ENCODE measurements at places on chromosomes 6 and 20.

DNA sequence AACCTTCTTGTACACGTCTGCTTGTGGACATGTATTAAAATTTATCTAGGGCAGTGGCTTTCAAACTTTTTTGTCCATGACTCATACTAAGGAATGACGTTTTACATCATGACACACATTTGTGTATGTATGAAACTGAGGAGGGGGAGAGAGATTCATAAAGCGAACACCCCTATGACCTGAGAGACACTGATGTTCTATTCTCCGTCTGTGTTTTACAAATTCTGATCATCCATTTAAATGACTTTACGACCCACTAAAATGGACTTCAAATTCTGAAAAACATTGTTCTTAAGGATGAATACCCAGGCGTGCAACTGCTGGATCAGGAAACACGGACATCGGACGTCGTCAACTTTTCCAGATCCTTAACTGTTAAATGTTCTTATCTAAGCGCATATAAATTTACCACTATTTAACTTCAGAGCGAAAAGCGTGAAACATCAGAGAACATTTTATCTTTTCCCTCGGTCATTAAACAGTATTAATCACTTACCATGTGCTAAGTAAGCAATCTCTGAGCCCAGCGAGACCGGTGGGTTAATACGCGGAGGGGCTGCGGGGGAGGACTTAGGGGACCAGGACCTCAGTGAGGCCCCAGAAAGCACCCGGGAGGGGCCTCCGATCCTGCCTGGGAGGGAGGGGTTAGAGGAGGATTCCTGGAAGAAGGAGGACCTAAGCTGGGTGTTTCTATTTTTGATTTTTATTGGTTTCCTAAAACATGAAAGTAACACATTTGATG lies 1.2 kb downstream of the PLAGL1 start:
- DNase-seq = peak; percentile 16

DNA sequence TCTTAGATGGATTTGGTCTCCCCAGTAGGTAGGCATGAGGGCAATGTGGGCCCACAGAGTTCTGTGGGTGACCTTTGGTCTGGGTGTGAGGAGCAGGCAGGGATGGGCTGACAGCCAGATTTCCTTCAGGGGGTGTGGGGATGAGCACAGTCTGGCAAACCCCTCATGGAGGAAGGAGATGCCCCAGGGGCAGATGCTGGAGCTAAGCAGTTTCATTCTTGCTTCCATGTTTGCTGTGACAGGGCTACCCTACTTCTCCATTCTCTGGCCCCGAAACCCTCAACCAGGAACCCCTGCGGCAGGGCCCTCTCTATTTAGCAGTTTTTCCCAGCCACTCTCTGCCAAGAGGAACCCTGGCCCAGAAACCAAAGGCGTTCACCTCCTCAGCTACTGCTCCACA lies 40.4 kb downstream of the GCLC start:
- DNase-seq = no peak

- no peak for DNase-seq
Observed at GRCh38 chr20:58978351-58979190, 2.5 kb upstream of the NELFCD start.

- DNase-seq = no peak
Observed at GRCh38 chr6:31791324-31792089, 4.0 kb downstream of the VARS1 start.

GRCh38 chr20:46749147-46749546 lies 39.7 kb downstream of the SLC2A10 start:
- DNase-seq = no peak

GRCh38 chr6:129567374-129567773 lies 142.6 kb downstream of the ARHGAP18 start:
- DNase-seq = no peak

DNA sequence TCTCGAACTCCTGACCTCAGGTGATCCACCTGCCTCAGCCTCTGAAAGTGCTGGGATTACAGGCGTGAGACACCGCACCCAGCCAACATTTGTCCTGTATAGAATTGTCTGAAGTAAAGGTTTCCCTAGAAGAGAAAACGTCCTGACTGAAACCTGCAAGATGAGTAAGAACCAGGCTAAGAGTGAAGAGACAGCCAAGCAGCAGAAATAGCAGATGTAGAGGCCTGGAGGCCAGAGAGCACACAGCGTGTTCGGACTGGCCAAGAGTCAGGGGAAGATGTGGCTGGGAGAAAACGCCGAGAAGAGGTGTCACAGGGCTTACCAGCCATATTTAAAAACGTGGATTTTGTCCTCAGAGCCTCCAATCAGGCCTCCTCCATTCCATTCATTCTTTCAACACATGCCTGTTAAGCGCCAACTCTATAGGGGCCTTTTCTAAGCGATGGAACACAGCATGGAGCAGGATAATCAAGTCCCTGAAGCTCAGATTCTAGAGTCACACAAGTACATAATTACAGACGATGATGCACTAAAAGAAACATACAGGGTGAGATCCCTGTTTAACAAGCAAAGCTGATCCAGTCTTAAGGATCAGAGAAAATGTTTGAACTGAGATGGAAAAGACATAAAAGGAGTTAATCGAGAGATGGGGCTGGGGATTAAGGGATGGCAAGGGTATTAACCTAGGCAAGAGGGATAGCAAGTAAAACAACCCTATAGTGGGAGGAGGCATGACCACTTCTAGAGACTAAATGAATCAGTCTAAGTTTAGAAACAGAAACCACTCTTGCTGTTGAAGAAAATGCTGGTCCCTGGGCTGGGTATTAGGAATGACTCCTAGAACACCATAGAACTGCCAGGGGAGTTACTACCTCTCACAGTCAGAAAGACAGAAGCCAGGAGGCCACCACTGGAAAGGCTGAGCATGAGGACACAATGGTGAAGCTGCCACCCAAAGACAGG lies 4.8 kb downstream of the ZCCHC3 start:
- DNase-seq = no peak

DNA sequence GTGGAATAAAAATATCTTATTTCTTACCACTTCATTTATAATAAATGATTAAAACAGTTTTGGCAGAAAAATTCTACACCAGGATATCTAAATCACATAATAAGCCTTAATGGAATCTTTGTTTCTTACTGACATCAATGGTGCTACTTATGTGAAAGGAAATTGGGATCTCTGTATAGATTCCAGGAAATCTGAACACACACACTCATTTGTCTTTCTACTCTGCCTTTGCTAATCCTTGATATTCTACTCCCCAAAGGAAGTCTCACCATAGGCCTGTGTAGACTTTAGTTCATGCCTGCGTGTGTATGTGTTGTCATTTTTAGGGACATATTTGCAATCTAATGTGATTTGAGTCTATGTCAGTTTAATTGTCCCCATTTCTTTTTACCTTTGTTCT lies 7.9 kb downstream of the ADGRB3 start:
- DNase-seq = no peak

- no peak for DNase-seq
Observed at GRCh38 chr6:90712114-90712513, 125.2 kb upstream of the MAP3K7 start.

GRCh38 chr6:135266675-135267074 lies 85.6 kb downstream of the MYB start:
- DNase-seq = no peak

- DNase-seq = no peak
Observed at GRCh38 chr20:50826121-50826520, 31.3 kb downstream of the BCAS4 start.

DNA sequence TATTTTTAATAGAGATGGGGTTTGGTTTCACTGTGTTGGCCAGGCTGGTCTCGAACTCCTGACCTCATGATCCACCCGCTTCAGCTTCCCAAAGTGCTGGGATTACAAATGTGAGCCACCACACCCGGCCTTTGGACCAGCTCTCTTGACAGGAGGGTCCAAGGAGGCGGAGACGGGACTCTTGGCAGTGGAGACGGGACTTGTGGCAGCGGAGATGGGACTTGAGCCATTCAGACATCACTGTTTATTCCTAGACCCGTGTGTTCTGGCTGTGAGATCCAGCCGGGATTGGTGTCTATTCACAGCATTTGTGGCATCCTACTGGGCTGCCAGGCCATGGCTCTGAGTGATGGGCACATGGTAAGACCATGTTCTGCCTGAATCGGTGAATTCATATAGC lies 25.6 kb downstream of the PRPF6 start:
- DNase-seq = no peak

DNA sequence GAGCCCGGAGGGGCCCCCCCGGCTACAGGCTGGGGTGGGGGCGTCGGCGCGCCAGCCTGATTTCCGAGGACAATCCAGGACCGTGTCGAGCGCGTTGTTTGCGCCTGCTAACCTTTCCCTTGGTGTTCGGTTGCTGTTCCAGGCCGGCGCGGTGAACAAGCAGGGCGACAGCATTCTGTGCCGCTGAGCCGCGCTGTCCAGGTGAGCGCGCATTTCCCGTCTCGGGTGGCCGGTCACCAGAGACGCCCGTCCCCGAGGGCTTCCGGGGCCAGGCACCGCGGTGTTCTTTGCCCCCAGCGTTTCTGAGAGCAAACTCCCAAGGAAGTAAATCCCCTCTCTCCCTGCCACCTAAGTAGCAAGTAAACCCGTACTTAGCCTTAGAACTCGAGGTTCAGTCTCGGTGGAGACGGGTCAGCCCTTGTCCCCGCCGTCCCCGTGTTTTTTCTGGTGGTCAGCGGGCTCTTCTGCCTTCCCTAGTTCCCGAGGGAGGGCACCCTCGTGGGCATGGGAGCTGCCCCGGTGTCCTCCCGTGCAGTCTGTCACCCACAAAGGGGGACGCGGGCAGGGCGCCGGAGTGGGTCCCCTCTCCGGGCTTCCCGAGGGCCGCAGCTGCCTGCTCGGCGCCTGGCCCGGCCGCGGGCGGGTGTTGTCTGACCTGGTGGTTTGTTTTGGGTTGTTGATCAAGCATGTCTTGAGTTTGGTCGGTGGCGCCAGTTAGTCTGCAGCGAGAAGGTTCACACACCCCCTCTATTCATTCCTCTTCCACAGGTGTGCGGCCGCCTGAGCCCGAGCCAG lies 1.5 kb downstream of the ID4 start:
- DNase-seq = no peak

- DNase-seq = no peak
Observed at GRCh38 chr6:136696783-136697364, 95.4 kb downstream of the MAP3K5 start.

DNA sequence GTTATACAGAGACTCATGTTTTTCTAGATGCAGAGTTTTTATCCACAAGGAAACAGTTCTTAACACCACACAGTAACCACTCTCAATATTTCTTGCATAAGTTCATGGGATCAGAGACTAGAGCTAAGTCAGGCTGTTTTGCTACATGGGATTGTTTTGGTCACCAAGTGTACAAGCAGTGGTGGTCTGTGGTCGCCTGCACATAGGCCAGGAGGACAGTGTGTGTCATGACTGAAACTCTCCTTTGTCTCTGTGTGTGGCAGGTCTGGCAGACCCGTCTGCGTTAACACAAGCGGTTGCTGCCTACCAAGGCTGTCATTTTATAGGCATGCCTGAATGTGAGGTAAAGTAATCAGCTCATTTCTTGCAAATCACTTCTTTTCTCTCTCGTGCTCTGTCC lies 18.9 kb downstream of the WRNIP1 start:
- DNase-seq = no peak

GRCh38 chr6:46521464-46521971 lies 30.3 kb upstream of the RCAN2 start:
- DNase-seq = no peak

DNA sequence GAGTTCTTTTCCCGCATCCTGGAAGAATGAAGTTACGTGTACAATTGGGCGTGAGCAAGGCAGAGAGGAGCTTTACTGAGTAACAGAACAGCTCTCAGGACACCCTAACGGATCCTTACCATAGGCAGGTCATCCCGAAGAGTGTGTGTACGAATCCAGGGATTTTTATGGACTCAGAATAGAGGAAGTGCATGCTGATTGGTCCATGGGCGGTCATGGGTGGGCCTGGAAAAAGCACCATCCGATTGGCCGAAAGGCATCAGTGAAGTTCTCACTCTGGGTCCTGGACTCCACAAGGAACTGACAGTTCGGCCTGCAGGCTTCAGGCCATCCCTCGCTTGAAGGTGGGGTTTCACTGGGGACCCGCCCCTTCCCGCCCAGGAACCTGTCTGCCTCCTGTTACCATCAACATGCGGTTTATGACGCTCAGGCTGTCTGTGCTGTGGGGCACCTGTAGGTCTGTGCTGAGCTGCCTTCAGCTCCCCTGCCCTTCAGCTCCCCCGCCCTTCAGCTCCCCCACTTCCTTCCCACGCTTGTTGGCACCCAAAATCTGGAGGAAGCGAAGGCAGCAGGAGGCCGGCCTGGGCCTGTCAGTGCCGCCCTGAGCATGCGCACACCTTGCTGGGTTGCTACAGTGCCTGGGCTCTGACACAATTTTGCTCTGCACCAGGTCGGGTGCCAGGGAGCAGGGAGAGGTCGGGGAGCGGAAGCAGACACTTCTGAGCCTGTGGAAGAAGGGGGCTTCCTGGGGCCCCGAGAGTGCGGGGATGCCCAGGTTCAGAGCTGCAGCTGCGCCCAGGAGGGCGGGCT lies 57.9 kb upstream of the MANEA start:
- DNase-seq = no peak

DNA sequence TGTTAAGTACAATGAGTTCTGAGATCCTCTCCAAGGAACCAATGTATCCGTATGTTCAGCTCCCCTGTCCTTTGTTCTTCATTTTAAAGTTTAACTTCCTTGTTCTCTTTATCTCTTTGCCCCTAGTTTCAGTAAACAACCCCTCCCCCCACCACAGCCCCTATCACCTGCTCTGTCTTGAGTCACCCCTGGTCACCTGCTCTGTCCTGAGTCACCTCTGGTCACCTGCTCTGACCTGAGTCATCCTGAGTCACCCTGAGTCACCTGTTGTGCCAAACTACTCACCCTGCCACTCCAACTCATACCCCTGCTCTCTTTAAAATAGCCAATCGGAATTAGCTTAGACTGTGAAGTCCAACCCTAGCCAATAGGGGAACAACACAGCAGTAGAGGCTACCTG lies 288.7 kb upstream of the CDYL start:
- DNase-seq = no peak

- DNase-seq = no peak
Observed at GRCh38 chr6:169534039-169534421, 167.8 kb downstream of the WDR27 start.

DNA sequence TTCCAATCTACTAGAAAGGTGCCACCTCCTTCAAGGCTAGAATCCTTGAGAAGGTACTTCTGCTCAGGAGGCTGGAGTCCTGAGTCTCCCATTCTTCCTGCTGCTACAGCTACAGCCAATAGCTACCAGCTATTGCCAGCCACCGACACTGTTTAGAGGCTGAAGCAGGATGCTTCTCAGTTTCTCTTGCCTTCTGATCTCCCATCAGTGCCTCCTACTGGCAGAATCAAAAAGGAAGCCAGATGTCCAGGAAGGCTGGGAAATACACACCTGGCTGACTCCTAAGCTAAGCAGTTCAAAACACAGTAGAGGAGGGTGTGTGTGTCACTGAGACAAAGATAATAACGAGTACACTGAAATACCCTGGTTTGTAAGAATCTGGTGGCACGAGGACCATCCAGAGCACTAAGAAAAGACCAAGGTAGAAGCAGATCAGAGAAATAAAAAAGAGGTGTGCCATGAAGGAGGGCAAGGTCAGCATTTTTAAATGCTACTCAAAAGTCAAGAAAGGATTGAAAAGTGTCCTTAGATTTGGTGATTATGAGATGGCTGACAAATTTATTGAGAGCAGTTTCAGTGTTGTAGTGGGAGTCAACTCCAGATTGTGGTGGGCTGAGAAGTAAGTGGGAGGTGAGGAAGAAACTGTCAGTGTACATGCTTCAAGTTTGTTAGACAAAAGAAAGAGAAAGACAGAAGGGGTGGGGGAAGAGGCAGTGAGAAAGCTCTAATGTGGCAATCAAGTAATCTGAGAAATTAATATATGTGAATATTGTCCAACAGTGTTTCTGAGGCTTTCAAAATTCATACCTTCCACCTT lies 2.3 kb upstream of the HLA-DMA start:
- DNase-seq = no peak
